ENCODE measurements at places on chromosomes 12 and 14.
A peak's percentile ranks its signal among the peaks of the same experiment; 100 is the strongest.

GRCh38 chr12:77996670-77997069 lies 166.0 kb downstream of the NAV3 start:
- DNase-seq = no peak

DNA sequence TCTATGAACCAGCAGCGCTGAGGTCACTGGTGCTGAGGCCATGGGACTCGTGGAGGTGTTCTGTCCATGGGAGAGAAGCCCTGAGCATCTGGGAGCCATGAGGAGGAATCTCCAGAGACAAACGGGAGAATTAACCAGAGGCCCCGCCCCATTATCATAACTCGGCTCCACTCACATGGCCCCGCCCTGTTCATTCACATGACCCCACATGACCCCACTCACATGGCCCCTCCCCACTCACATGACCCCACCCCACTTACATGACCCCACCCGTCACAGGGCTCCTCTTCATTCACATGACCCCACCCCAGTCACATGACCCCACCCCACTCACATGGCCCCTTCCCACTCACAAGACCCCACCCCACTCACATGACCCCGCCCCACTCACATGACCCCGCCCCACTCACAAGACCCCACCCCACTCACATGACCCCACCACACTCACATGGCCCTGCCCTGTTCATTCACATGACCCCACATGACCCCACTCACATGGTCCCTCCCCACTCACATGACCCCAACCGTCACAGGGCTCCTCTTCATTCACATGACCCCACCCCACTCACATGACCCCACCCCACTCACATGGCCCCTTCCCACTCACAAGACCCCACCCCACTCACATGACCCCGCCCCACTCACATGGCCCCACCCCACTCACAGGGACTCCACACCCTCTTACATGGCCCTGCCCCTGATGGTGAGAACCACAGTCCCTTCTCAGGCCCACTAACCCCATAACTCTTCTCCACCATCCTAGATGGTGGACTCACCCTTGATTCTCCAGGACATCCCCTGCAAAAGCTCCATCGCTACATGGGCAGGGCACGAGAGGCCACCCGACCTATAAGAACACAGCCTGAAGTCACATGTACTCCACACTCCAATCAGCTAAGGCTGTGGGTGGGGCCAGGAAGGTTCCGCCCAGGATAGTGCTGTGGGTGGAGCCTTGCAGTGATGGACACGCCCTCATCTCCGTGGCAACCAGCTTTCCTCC lies 151.1 kb upstream of the SFSWAP start:
- no peak for DNase-seq

DNA sequence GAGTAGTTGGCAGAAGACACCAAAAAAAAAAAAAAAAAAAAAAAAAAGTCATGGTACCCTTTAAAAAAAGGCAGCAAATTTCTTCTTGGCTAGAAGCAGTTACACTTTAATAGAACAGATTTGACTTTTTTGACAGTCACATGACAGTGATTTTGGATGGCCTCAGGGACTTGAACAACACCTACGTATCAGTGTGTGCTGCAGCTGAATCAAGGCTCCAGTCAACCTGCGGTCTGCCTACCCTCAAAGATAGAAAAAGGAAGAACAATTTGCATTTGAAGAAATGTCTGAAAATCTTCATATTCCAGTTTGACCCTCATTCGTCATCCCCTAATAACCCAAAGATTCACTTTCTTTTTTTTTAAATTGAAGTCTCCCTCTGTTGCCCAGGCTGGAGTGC lies 53.9 kb downstream of the MDM2 start:
- no peak for DNase-seq

DNA sequence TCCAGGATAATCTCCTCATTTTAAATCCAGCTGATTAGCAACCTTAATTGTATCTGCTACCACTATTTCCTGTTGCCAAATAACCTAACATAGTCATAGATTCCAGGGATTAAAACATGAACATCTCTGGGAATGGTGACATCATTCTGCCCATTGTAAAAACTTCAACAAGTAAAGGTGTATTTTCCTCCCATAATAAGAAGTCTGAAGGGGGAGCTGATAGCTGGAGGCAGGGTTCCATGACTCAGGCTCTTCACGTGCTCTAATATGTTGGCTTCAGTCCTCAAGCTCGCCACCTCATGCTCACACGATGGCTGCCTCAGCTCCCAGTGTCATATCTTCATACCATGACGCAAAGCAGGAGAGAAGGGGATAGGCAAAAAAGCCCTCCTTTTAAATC lies 172.0 kb upstream of the VASH1 start:
- no peak for DNase-seq

DNA sequence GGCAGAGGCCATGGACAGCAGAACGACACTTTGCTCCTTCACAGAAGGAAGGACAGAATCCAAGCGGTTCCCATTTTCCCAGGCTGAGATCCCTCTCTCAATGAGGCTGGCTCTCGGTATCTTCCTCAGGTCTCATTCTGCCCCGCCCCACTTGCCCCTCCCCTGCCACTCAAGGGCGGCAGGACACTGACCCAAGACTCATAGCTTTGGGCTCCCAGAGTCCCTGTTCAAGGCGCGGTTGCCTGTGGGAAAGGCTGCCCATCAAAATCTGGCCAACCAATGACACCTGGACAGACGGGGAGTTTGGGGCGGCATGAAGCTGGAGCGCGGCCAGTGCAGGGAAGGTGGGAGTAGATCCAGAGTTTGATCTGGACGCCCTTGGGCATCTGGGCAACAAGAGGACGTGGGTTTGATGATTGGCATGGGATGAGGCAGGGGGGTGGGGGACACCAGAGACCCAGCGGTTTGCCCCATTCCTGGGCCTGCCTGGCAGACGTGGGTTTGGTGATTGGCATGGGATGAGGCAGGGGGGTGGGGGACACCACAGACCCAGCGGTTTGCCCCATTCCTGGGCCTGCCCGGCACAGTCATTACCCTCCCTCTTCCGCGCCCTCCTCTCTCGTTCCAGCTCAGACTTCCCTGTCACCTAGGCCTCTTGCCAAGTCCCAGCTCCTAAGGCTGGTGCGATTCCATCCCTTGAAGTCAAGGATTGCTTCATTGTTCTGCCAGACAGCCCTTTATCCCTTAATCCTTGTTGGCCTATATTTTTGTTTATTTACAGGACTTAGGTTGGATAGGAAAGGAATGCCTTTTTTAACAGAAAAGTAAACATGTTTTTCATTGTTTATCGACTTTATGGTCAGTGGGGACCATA lies 92.1 kb downstream of the NINJ2 start:
- peak; percentile 32 for DNase-seq

DNA sequence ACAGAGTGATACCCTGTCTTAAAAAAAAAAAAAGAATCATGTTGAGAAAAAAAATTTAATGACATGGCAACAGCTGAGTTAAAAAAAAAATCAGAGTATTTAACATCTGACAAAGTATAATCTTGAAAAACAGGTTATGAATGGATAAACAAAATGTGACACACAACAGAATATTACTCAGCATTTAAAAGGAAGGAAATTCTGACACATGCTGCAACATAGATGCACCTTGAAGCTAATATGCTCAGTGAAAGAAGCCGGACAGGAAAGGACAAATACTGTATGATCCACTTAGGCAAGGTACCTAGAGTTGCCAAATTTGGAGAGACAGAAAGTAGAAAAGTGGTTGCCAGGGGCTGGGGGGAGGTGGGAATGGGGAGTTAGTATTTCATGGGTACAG lies 19.4 kb upstream of the EIF2B2 start:
- DNase-seq = no peak

GRCh38 chr12:132364348-132364902 lies 35.0 kb upstream of the GALNT9 start:
- no peak for DNase-seq

- DNase-seq = no peak
Observed at GRCh38 chr12:76024942-76025600, 6.5 kb downstream of the PHLDA1 start.

GRCh38 chr12:115708801-115709200 lies 568.7 kb downstream of the MED13L start:
- no peak for DNase-seq

GRCh38 chr12:112126000-112126438 lies 659 bp downstream of the TRAFD1 start:
- DNase-seq = peak; percentile 36

DNA sequence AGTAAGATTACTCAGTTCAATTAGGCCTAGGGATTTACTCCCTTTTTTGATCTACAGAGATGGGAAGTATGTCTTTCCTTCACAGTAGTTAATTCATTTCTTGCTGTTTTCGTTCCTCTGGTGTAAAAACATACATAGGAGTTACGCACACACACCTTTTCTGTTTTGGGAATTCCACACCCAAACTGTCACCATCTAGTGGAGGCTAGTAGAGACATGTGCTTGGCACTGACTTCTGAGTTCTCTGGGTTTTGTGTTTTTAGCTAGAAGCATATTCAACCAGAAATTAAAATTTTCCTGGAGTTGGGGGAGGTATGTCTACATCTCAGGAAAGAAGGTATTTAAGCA lies 1.4 kb downstream of the SUSD6 start:
- DNase-seq = no peak

- DNase-seq = no peak
Observed at GRCh38 chr12:51246254-51246853, 7.7 kb downstream of the DAZAP2 start.

DNA sequence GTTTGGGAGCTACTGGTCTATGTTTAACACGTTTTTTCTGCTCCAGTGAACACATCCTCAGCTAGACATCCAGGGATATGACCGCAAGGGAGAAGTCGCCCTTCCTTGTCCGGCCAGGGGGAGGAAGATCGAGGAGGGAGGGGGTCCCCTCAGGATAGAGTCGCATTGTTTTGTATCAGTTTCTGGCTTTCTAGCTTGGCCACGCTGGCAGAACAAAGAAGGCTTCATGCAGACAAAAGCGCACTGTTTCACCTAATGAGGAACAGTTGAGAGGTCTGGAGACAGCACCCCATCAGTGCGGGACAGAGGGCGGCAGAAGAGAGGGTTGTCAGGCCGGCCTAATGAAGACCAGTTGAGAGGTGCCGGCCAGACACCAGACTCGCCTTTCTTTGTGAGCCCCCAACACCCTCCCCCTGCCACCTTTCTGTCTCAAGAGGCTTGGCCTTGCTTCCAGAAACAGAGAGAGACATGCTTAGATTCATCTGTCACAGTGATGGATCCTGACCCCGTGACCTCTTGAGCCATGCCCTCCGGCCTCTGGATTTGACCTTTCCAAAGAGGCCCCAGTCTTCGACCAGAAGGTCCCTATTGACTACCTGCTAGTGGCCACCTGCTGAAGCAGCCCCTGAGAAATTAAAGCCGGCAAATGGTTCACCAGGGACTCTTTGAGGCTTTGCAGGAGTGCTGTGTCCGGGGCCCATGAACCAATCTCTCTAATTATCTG lies 254.7 kb upstream of the TBX3 start:
- no peak for DNase-seq

DNA sequence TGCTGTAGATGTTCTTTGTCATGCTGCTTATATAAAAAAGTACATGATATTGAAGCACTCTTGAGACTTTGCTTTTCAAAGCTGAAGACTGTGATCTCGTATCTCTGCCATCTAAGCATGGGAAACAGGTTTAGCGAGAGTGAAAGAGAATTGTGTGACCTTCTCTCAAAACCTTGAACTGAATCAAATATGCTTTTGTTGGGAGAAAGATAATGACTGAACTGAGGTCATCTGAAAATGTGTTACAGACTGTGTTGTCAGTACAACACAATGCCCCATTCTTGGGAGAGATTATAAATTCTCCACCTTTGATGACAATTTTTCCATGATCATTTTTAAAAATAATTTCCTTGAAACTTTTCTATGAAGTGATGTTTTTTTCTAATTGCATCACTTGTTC lies 272.1 kb upstream of the SEL1L start:
- no peak for DNase-seq

DNA sequence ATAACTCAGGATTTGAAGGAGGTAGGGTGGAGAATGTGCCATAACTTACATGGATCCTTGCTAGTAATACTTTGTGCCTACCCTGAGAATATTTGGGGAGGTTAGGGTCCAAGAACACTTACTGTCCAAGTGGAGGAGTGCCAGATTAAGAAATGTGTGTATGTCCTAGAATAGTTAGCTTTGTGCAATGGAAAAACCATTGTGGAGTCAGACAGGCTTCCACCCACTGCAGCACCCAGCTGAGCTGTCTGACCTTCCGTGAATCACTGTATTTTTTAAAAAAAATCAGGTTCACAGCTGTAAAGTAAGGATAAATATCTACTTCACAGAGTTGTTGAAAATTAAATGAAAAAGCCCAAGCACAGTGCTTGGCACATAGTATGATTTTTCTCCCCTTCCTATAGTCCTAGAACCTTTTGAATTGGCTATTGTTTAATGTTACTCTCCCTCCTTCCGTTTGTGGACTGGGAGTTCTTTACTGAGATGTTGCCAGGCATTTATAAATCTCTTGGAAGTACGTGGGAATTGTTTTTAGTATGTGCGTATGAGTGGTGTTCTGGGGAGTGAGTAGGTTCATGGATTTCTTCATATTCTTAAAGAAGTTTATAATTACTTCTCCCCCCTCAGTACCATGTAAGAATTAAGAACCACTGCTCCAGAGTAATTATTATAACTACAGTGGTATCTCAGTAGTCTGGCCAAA lies 9.2 kb downstream of the RAB21 start:
- DNase-seq = no peak

- no peak for DNase-seq
Observed at GRCh38 chr14:79656496-79656895, 554.8 kb downstream of the DIO2 start.

GRCh38 chr12:10153271-10154144 lies 18.4 kb downstream of the OLR1 start:
- peak; percentile 42 for DNase-seq

Data from C1 segment of cervical spinal cord (tissue), 14 donors.